ENCODE measurements at places on chromosomes 13 and 19.

- DNase-seq = no peak
Measured at GRCh38 chr19:7418596-7418995, 69.9 kb downstream of the ARHGEF18 start.

DNA sequence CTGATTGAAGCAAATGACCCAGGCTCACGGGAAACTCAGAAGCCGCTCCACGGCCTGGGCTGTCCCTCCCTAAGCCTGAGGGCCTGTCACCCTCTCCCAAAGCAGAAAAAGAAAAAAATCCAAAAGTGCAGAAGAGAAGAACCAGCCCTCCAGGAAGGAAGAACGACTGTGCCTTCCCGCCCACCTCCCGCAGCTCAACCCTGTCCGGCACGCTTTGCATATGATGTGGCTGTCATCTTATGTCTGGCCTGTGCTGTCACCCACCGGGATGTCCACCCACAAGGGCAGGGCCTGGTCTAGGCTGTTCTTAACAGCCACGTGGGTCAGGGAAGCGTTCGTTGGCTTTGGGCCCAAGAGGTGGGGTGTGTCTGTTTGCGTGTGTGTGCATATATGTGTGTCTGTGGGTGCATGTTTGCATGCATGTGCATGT is 13.7 kb downstream of the ZBTB7A start:
- DNase-seq = peak; percentile 92

DNA sequence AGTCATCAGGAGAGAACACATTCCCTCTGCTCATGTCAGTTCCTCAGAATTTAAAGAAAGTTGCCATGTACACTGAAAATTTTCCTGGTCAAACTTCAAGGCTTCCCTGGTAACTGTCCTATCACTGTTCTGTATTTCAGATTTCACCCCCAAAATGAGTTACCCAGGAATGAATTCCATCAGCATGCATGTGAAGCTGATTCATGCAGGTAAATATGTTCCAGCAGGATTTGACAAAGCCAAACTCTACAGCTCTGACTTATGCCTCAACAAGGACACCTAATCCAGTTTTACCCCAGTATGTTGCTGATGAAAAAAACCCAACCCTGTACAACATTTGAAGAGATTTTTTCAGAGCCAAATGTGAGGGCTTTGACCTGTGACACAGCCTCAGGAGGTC is 21.5 kb downstream of the LIG4 start:
- no peak for DNase-seq

DNA sequence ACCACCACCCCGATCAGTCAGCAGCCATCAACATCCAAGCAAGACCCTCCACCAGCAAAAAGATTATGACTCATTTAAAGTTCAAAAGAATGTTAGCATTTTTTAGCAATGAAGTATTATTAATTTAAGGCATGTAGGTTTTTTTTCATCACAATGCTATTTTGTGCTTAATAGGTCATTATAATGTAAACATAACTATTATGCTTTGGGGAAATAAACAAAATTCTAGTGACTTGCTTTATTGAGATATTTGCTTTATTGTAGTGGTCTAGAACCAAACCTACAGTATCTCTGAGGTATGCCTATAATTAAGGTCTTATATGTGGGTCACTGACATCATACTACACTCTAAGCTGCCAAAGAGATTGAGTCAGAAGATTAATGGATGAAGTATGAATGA is 20.0 kb downstream of the KLF12 start:
- DNase-seq = no peak

DNA sequence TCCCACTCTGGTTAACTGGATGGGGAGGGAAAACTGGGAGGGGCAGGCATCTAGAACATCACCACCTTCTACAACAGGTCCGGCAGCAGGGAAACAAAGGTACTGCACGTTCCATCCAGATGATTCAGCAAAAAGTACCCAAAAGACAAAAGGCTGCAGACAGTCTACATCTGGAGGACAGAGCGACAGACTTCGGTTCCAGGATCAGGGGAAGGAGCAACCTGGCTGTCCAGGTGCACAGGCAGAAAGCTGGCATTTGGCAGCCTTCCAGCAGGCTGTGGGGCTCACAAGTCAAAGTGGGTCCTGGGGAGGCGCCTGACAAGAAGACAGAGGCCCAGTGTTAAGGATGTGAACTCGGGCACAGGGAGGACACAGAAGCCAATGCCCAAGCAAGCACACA is 202.9 kb downstream of the SUCLA2 start:
- no peak for DNase-seq

GRCh38 chr19:40419066-40419612 is 6.0 kb upstream of the PRX start:
- no peak for DNase-seq

GRCh38 chr13:110193491-110193890 is 113.5 kb downstream of the COL4A1 start:
- no peak for DNase-seq

- DNase-seq = no peak
Measured at GRCh38 chr19:47754206-47755064, 9.1 kb downstream of the NOP53 start.

DNA sequence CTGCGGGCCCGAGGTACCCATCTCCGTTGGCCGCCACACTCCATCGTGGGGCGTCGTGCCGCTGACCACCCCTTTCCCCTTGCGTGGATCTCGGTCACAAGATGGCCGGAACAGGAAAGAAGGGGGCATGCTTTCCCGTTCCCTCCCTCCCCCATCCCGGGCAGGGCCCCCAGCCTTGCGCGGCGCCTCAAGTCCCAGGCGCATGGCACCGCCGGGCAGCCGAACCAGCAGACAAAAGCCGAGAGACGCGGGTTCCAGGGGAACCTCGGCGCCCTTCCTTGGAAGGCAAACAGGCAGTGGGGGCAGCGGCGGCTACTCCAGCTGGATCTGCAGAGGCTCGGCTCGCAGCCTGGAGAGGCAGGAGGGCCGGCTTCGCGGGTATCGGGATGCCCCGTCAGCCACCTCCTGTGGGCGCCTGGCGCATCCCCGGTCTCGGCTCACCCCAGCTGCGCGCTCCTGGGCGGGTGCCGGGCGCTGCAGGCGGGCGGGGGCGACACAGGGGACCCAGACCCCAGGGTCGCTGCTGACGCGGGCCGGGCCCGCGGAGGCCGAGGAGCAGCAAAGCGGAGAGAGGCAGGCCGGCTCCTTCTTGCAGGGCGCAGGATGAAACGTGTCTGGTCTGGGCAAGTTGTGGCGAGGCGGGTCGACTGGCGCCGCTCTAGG is 439 bp downstream of the DZIP1 start:
- DNase-seq = no peak

GRCh38 chr19:14514215-14514863 is 3.9 kb downstream of the DNAJB1 start:
- DNase-seq = no peak

GRCh38 chr13:50123862-50124535 is 108.8 kb downstream of the KCNRG start:
- DNase-seq = peak; percentile 98

DNA sequence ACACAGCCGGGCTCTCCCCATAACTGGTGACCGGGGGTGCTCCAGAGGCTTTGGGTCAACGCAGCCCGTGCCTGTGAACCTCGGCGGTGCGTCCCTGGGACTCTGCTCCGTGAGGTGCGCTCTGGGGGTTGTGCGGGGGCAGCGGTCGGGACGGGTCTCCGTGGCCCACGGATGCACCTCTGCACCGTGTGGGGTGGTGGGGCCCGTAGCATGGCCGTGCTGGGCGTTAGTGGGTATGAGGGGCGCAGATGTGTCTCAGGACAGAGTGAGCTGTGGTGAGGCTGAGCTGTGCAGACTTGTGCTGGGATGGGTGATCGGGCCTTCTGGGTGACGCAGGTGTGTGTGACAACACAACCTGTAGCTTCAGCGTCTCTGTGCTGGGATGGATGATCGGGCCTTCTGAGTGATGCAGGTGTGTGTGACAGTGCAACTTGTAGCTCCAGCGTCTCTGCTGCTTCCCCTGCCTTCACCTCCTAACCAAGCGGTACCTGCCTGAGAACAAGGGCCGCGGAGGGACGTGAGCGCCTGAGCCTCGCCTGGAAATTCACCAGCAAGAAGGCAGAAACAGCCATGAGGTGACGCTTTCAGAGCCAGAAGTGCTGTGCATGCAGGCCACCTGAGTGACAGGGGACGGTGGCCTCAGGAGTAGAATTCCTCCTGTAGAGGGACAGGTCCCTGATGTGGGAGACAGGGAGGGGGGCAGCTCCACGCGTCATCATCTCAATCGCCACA is 599 bp downstream of the ZNF331 start:
- no peak for DNase-seq

GRCh38 chr19:10424011-10424637 is 3.8 kb downstream of the PDE4A start:
- peak; percentile 58 for DNase-seq

- DNase-seq = peak; percentile 59
Measured at GRCh38 chr19:14031719-14032480, at the start of gene IL27RA. IL27RA (plus strand) TSS chr19:14031762; CDS start chr19:14031873, 111 bp downstream.

DNA sequence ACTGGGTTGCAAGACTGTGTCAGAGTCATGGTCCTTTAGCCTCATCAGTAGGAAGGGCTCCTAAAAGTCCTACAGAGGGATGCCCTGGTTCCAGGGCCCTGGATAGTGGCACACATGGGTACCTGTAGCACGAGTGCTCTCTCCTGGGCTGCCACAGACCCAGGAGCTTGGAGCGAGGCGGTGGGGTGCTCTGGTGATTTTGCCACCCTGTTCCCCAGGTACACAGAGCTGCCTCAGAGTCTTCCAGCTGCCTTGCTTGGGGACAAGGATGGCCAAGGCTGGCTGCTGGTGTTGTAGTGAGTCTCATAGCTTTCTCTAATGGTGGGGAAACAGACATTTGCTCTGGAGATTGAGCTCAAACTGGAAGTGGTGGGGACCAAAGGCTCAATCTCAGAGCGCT is 53.9 kb upstream of the OLFM4 start:
- no peak for DNase-seq

- no peak for DNase-seq
Measured at GRCh38 chr19:32751066-32751465, 31.5 kb downstream of the TDRD12 start.

- DNase-seq = no peak
Measured at GRCh38 chr13:80881942-80882445, 541.1 kb upstream of the SPRY2 start.

DNA sequence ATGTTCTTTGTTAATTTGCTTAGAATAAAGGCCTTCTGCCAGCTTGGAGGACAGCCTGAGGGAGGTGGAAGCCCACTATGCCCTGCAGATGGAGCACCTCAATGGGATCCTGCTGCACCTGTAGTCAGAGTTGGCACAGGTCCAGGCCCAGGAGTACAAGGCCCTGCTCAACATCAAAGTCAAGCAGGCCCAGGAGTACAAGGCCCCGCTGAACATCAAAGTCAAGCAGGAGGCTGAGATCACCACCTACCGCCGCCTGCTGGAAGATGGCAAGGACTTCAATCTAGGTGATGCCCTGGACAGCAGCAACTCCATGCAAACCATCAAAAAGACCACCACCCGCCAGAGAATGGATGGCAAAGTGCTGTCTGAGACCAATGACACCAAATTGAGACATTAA is 41.7 kb downstream of the ZNF85 start:
- DNase-seq = no peak

DNA sequence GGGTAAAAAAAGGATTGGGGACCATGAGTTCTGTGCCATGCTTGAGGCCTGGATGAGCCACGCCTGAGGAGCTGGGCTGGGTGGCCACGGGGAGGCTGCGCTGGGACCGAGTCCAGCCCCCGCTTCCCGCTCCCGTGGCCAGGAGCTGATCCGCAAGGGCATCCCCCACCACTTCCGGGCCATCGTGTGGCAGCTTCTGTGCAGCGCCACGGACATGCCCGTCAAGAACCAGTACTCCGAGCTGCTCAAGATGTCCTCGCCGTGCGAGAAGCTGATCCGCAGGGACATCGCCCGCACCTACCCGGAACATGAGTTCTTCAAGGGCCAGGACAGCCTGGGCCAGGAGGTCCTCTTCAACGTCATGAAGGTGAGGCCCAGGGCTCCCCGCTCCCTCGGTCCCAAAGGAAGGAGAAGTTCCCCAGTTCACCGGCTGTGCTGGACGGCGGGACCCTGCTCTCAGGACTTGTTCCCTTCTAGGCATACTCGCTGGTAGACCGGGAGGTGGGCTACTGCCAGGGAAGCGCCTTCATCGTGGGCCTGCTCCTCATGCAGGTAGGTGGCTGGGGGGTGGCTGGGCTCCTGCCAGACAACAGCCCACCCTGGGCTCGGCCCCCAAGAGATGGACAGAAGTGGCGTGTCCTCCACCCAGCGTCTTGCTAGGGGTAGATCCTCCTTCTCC is 18.9 kb downstream of the EVI5L start:
- no peak for DNase-seq

GRCh38 chr19:35559281-35559659 is 4.2 kb downstream of the ATP4A start:
- no peak for DNase-seq

GRCh38 chr19:49981603-49982593 is 20.9 kb upstream of the SIGLEC11 start:
- DNase-seq = no peak

DNA sequence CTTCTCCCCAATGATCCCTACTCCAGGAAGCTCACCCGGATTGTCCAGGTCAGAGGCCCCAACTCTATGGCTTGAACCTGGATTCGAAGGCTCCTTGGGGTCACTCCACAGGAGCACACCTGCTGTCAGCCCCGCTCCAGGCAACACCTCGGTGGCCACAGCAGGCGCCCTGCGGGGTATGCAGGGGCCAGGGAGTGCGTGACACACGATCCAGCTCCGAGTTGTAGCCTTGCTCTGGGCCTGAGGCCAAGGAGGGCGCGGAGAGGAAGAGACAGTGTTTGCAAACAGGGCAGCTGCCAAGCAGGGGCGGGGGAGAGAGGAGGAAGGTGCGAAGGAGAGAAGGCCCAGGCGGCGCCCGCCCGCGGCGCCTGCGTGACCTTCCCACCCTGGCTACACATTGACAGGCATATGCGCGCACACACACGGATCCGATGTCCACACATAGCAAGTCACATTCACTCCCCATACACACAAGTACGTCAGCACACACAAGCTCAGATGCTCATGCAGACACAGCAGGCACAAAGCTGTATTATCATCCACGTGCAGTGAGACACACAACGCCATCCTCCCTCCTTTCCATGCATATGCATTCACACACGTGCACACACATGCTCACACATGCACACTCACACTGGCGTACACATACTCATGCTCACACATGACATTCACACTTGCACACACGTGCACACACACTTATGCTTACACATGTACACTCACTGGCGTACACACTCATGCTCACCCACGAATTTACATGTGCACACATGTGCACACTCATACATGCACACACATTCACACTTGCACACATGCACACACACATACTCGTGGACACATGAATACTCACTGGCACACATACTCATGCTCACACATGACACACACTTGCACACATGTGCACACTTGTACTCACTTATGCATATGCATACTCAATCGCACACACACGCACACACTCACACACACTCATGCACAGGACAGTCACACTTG is 10.4 kb downstream of the SBK2 start:
- peak; percentile 1 for DNase-seq

GRCh38 chr19:16628984-16629691 is 1.1 kb upstream of the MED26 start:
- no peak for DNase-seq

GRCh38 chr13:111153977-111154332 is 38.8 kb downstream of the ARHGEF7 start:
- DNase-seq = peak; percentile 51

- DNase-seq = no peak
Measured at GRCh38 chr19:5291588-5292193, 48.9 kb downstream of the PTPRS start.

- DNase-seq = no peak
Measured at GRCh38 chr19:3783660-3784584, 2.3 kb downstream of the MATK start.
